ENCODE measurements at places on chromosomes 4 and X.
A peak's percentile ranks its signal among the peaks of the same experiment; 100 is the strongest.

DNA sequence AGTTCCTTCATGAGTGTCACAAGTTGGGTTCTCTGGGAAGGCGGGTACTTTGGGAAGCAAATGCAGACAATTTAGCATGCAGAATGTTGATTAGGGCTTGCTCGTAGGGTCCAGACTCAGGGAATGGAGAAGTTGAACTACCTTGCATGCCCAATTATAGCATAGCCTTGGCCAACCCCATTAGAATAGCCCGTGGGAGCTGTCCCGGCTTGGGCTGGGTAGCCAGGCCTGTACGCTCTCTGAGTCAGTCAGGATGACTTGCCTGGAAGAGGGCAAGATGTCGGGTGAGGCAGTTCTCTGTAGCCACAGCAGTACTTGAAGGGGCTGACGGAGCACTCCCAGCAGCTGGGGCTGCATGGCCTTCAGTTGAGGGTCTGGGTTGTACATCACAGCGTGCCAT, 19.5 kb downstream of the KIAA0232 start:
- DNase-seq, result no peak

DNA sequence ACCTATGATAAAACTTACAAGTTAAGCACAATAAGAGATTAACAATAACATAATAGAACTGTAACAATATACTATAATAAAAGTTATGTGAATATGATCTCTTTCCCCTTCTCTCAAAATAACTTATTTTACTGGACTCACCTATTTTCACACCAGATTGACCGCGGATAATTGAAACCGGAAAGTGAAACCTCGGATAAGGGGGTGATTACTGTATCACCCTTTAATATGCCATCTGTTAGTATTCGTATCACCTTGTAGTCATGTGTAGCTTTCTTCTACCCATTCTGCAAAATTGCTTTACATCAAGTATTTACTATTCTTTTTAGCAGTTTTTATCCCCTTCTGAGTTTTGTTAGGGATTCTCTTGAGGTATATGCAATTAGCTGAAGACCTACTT, 1.8 kb downstream of the SPCS3 start:
- no peak for DNase-seq

- no peak for DNase-seq
These were observed 109.6 kb downstream of the EFNB1 start for GRCh38 chrX:68938244-68939004.

- DNase-seq, result peak; percentile 51
These were observed 40.2 kb downstream of the KDM5C start for GRCh38 chrX:53184836-53185235.

- no peak for DNase-seq
These were observed 93.3 kb downstream of the SYTL5 start for GRCh38 chrX:38099688-38100087.

- no peak for DNase-seq
These were observed 41.1 kb upstream of the AFF2 start for GRCh38 chrX:148459343-148459742.

DNA sequence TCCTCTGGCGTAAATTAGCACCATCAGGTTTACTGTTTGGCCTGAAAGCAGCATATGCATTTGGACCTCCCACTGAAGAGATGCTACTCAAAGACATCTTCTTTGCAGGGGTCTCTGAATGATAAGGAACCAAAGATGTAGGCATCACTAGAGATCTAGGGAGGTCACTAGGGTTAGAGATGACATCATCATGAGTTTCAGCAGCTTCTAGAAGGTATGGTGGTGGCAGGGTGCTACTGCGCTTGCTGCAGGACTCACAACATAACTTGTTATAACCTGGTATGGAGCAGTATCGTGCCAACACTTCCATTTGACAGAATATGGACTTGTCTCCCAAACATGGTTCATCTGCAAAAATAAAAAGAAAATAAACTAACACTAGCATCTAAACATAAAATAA, 251.6 kb downstream of the NPFFR2 start:
- no peak for DNase-seq

DNA sequence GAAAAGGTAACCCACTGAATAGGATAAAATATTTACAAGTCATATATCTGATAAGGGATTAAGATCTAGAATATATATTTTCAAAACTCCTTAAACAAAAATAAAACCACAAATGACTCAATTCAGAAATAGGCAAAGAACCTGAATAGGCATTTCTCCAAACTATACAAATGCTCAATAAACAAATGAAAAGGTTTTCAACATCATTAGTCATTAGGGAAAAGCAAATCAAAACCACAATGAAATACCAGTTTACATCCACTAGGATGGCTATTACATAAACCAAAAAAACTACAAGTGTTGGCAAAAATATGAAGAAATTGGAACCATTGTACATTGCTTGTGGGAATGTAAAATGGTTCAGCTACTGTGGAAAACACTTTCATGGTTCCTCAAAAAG, 167.0 kb upstream of the GALNT7 start:
- DNase-seq, result peak; percentile 81

DNA sequence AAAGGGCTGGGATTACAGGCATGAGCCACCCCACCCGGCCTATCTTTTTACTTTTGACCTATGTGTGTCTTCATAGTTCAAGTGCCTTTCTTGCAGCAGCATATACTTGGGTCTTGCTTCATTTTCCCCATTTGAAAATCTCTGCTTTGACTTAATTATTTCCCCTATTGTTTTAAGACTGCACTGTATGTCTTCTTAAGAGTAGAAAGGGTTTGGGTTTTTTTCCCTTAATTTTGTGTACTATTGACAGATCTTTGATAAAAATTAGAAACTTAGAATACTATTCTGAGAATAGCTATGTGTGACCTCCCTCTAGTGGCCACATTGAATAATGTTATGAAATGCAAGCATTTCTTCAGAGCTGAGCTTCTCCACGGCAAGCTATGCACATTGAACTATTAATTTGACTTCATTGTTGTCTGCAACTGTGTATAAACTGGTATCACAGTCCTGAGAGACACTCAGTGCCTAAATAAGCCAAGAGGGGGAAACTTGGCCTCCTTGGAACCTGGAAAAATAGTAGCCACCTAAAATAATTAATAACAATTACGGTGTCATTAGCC, 8.7 kb upstream of the SLC25A4 start:
- peak; percentile 35 for DNase-seq

DNA sequence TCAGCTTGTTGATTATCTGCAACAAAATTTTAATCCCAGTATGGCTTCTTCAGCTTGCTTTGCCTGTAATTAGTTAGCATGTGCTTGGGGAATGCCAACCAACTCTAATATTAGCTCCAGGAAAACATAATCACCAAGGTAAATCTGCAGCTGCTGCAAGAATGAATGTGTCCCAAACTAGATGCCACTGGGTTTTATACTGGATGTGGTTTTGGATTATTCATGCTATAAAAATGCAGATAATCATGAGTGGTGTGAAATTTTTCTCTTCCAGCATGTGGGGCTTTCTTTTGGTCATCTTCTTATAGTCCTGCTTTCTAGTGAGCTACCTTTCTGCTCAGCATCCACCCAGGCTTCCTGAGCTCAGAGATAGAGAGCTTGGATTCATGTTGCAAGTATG, 295.9 kb upstream of the CASK start:
- DNase-seq, result peak; percentile 33

DNA sequence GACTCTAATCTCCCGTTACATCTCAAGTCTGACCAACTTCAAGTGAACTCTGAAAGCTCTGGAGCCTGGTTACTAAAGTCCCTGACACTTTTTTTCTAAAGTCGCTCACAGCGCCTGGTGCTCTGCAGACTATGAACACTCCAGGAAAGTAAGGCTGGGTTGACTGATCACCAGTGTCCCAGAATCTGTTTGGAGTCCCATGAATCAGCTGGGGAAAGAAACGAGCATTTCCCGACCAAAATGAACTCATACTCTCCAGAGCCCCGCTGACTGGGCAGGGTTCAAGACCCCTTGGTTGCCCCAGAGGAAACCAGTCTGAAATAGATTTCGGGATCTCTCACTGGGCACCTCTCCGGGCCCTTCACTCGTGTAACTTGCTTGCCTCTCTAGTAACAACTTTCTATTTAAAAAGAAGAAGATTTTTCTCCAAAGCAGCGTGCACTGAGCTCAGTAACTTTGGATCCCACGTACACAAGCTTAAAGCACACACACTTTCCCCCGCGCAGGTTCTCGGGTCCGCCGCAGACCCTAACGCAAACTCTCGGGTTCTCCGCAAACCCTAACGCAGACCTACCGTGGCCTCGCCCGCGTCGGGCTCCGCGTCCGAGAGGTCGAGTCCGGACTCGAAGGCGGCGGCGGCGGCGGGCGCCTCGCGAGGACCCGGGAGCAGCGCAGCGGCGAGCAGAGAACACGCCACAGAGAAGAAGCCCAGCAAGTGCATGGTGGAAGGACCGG, 964 bp downstream of the VEGFC start:
- DNase-seq, result peak; percentile 50

DNA sequence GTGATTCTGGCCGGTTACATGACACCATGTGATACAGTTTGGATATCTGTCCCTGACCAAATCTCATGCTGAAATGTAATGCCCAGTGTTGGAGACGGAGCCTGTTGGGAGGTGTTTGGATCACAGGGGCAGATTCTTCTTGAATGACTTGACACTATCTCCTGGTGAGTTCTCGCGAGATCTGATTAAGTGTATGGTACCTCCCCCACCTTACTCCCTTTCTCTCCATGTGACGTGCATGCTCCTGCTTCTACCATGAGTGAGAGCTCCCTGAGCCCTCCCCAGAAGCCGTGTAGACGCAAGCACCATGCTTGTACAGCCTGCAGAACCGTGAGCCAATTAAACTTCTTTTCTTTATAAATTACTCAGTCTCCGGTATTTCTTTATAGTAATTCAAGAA, 23.6 kb downstream of the CPE start:
- DNase-seq, result no peak

GRCh38 chr4:15239866-15240265, 188.0 kb upstream of the C1QTNF7 start:
- DNase-seq, result no peak

DNA sequence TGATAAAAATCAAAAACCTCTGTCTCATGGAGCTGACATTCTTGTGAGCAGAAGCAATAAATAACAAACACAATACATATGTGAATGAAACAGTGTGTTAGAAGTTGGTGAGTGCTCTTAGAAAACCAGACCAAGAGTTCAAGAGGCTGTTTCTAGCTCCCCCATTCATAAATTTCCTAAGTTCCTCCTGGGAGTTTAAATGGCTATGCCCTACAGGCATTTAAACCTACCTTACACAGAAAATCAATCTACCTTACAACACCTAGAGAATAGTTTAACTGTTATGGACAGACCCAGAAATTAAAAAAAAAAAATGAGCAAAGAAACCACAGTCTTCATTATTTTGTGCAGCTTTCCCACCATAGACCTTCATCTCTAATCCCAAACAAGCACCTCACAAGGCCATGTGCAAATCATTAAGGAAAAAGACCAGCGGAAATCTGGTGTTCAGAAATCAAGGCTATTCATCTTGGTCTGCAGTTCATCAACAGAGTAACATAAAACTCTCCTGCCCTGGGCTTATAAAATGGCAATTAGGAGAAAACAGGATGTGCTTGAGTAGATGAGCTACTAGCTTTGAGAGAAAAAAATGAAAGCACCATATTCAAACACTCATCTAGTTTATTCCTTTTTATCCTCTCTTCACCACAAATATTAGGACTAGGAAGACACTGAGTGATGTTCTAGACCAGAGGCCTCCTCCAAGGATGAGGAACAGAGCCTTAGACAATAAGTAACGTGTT, 147.2 kb downstream of the SHROOM3 start:
- no peak for DNase-seq

DNA sequence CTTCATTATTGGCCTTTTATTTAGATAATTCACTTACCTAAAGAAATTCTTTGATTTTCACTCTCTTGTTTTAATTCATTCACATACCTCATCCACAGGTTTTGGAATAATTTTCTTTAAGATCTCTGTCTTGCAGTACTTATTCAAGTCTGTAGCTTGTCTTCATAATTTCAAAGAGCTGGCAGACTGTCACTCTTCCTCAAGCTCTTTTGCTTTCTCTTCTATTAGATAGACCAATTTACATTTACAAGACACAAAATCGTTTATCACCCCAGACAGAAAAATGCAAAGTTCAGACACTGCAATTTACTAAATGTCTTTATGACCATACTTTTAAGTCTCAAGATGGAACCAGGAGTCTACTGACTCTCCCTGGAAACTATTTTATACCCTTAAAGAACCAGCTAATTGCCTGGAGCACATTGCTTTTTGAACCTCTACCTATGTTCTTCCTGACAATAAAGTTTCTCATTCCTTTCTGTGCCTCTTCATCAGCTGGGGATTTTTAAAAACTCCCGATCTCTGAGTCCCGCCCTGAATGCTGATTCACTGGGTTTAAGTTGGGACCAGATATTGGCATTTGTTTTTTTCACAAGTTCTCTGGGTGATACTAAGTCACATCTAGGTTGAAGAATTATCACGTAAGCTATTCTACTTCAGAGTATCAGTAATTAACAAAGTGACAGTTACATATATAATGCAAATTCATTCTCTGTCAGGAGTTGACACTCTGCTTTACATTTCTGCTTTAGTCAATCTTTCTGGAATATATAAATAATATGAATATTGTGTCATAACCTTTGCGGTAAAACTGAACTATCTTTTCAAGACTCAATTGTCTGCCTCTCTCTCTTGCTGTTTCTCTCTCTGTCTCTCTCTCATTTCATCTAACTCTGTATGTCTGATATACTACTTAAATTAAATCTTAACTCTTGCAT, 196.4 kb downstream of the PCDH7 start:
- no peak for DNase-seq

- no peak for DNase-seq
These were observed 39.2 kb downstream of the AFAP1 start for GRCh38 chr4:7900334-7900909.

DNA sequence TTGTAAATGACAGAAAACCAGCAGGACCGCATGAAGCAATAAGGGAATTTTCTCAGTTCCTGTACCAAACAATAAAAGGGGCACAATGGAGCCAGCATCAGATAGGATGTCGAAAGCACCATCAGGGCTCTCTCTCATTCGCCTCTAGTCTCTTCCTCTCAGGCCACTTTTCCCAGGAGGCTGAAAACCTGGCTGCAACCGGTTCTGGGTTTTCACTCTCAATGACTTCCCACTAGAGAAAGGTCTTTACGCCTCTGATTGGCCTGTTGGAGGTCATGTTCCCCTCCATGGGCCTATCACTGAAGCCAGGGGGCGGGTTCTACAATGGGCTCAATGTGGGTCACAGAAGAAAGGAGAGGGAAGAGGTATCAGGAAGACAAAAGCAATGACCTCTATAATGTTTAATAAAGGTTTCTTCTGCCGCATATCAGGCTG, 29.3 kb downstream of the ZNF827 start:
- peak; percentile 39 for DNase-seq
